ENCODE measurements at places on chromosomes 6 and 20.
A peak's percentile ranks its signal among the peaks of the same experiment; 100 is the strongest.

DNA sequence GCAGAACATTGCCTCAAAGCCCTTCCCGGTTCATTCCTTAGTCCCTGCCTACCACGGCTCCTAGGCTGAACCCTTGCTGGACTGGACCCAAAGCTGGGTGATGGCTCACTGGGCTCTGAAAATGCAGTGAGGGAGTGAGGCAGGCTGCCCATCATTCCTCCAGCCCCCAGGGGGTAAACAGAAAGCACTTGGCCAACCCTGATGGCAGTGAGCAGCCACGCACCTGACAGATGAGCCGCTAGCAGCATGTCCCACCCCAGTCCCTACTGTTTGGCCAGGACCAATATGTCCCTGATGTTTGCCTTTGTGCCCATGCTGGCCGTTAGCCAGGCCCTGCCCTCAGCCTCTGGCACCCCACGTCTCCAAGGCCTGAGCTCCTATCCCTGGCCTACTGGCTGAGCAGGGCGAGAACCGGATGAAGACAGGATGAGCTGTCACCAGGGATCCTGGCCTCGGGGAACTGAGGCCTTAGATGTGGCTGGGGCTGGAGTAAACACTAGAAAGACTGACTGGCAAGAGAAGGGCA is 19.4 kb upstream of the BAK1 start:
- DNase-seq: no peak

- no peak for DNase-seq
Measured at GRCh38 chr6:131290955-131291354, 155.7 kb downstream of the AKAP7 start.

- DNase-seq: no peak
Measured at GRCh38 chr20:32208499-32209154, 947 bp downstream of the POFUT1 start.

- DNase-seq: no peak
Measured at GRCh38 chr6:146258206-146258605, 229.3 kb downstream of the GRM1 start.

DNA sequence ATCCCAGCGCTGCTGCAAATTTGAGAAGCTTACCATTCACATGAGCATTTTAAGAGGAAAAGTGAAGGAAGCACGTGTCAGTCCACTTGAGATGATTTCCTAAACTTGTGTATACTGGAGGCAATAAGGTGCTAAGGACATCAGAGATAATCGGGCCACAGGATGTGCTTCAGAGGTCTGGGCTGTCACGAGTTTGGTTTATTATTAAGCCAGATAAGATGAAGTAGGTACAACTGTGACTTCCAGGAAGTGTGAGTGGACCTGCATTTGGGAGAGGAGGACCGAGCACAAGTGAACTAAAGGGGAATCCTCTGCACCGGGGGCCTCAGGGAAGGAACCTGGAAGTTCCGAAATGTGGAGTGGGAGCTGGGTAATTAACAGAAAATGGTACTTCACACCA is 1.4 kb downstream of the SAMD5 start:
- no peak for DNase-seq

DNA sequence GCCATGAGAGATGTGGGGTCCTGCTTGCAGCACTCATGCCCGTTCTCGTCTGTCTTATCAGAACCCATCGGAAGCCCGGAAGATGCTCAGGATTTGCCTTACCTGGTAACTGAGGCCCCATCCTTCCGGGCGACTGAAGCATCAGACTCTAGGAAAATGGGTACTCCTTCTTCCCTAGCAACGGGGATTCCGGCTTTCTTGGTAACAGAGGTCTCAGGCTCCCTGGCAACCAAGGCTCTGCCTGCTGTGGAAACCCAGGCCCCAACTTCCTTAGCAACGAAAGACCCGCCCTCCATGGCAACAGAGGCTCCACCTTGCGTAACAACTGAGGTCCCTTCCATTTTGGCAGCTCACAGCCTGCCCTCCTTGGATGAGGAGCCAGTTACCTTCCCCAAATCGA is 8.3 kb downstream of the PI16 start:
- peak; percentile 54 for DNase-seq

GRCh38 chr20:34875642-34876405 is 588 bp upstream of the ACSS2 start:
- DNase-seq: peak; percentile 97

DNA sequence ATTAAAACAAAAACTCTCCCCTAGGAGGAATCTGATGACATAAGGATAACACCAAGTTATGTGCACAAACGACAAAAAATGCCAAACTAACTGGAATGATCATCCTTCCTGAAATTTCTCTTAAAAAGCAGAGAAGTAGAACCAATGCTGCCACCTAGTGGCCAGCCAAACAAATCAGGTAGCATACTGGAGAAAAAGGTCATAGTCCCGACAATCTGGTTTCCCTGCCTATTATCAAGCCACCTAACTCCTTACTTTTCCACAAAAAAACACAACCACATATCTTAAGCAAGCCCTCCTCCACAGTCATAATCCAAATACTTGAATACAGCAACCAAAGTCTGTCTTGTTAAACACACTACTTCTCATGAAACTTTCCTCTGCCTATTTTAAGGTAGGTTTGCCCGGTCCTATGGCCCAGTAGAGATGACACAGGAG is 5.3 kb downstream of the OARD1 start:
- peak; percentile 66 for DNase-seq

DNA sequence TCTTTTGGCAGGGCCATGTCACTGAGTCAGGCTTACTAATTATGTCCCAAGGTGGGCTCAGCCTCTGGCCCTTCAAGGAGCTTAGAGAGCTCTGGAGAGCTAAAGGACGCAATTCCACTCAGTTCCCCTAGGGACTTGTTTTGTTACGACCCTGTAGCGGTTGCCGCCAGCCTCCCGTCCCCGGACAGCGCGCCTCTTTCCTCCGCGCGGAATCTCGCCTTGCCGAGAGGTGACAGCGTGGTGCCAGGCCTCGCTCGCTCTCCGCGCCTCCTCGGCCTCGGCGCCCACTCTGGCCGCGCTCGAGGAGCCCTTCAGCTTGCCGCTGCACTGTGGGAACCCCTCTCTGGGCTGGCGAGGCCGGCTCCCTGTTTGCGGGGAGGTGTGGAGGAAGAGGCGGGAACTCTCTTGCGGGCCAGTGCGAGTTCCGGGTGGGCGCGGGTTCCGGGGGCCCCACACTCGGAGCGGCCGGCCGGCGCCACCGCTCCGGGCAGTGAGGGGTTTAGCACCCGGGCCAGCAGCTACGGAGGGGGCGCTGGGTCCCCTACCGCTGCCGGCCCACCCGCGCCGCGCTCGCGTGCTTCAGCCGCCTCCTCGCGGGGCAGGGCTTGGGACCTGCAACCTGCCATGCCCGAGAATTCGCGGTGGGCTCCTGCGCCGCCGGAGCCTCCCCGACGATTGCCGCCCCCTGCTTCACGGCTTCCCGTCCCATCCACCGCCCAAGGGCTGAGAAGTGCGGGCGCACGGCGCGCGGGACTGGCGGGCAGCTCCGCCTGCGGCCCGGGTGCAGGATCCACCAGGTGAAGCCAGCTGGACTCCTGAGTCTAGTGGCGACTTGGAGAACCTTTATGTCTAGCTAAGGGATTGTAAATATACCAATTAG is 9.9 kb upstream of the ZNF311 start:
- no peak for DNase-seq

DNA sequence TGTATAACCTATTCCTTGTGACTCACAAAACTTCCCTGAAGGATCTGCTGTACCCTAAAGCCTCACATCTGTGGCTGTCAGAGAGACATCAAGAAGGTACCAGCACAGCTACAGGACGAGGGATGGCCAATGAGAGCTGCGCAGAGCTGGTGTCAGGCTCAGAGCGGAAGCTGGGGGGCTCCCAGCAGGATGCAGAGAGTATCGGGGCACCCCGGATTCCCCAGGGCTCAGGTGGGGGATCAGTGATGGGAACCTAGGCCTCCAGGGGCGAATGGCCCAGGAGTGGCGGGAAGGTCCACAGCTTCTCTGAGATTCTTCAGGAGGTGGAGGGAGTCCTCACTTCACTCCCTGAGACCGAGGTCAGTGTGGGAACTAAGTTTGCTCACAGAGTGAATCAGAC is 30.9 kb upstream of the SMOC2 start:
- DNase-seq: no peak

DNA sequence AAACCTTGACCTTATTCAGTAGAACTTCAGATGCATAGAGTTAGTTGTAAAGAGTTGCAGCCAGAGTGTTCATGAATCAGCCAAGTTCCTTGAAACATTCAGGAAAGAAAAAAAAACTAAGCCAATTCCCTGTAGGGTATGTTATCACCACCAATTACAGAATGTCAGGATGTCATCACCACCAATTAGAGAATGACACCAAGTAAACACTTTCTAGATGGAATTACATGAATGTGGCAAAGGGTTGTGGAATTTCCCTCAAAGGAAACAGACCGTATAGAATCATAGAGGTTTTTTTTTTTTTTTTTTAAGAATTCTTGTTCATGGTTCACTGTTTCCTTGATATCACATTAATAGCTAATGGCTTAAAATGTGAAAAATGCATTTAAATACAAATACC is 472.1 kb upstream of the RNF217 start:
- no peak for DNase-seq

DNA sequence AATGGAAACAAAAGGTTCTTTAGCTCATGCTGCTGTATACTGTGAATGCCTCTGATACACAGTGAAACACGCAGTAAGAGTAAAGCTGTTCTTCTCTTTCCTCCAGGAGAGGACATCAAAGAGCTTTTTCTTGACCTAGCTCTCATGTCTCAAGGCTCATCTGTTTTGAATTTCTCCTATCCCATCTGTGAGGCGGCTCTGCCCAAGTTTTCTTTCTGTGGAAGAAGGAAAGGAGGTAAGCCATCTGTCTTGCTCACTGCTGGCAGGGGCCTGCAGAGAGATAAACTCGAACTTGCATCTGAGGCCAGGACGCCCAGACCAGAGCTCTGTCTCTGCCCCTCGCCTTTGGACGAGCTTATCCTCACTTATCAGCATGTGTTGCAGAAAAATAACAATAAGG is 37.7 kb downstream of the LY86 start:
- DNase-seq: no peak

DNA sequence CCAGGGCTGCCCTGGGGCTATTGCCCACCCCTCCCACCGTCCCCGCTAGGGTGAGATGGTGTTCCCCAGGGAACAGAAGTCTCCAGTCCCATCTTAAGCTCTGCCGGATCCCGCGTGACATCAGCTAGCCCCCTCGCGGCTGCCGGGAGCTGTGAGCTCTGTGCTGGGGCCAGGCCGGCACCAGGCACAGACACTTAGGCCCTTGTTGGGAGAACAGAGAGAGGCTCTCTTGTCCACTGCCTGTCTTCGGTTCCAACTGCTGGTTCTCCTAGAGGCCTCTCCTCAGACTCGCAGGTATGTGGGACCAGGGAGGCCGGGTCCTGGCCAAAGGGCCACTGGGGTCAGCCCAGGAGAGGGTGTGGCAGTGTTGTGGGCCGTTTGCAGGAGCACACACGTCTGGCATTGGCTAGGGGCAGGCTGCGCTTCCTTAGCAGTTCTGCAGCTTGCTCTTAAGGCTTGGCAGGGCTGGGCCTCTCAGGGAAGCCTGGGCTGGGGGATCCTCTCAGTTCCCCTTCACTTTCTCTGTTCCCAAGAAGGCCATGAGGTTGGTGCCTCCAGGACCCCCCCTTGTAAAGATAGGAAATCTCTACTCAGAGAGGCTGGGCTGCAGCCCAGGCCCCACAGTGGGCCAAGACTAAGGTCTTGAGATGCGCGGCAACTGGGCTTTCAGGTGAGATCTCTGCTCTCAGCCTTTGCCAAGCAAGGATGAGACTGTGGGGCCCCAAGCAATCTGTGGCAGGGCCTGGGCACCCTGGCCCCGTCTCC is 6.3 kb downstream of the SGK2 start:
- no peak for DNase-seq

GRCh38 chr6:20117474-20117873 is 94.8 kb downstream of the MBOAT1 start:
- peak; percentile 32 for DNase-seq

GRCh38 chr6:166775180-166775922 is 148.3 kb upstream of the RPS6KA2 start:
- DNase-seq: no peak

GRCh38 chr20:5843054-5843592 is 92.9 kb downstream of the SHLD1 start:
- no peak for DNase-seq

DNA sequence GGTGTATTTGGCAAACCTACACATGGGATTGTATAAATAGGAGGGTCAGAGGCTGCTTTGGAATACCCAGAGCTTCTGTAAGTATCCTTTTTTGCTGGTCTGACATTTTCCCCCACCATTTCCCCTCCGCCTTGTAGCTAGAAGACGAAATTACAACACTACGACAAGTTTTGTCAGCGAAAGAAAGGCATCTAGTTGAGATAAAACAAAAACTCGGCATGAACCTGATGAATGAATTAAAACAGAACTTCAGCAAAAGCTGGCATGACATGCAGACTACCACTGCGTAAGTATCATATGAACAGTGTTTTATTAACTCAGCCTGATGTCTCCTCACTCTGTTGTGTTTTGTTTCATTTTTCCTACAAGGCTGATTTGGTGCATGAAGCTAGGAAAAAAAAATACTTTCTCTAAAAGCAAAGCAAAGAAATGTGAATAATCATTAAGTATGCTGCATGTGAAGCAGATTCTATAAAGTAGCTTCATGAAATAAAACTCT is 72.7 kb downstream of the HDDC2 start:
- no peak for DNase-seq

DNA sequence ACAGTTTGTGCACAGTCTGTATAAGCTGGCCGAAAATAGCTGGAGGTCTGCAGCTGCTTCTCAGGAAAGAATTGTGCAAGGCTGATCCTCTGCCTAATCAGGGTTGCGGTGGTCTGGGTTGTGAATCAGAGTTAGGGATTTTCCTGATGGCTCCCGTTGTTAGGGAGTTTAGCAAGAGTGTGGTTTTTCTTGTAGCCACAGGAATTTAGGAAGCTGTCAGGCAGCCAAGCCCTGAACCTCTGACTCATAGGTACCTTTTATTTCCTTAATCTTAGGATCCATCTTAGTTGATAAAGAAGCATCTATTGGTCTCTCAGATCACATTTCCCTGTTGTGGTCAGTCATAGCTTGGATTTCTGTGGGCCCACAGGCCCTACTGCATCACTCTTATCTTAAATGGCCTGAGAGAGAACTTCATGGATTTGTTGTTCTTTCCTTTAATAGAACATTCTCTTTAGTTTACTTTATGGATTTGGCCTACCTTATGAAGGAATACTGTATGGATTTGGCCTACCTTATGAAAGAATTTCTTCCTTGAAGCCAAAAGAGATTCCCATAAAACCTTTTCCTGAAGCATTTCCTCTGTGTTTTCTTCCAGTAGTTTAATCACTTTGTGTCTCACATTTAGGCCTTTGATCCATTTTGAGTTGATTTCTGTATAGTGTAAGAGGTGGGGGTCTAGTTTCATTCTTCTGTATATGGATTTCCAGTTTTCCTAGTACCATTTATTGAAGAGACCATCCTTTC is 10.3 kb downstream of the KIF25 start:
- no peak for DNase-seq

DNA sequence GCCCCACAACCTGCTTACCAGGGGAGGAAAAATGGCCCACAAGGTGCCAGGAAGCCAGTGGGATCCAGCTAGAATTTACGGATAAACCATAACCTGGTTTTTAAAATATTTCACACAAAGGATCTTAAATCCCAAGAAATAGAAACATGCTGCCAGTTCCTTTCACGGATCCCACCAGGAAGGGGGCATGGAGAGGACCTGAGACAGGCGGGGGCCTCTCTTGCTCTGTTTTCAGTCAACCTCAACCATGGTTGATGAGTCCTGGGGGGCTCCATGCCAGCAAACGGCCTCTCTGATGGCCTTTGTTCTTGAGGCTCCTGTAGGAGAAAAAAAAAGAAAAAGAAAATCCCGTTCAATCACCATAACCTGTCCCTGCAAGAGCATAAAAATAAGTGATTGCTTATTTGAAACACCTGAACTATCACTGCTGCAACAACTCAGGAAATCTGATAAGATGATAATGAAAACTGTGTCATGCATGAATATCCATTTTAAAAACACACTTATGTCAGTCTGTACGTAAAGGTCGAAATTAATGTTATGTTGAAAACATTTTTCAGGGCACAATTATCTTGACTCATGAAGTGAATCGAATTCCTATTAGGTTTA is 125.8 kb upstream of the CST7 start:
- DNase-seq: no peak

Measured in NT2/D1 (cell line).